NCI-H1092 treated with DMSO at 0.1 percent for 48 hours (cell line): ENCODE measurements at places on chromosomes 5 and 9.

DNA sequence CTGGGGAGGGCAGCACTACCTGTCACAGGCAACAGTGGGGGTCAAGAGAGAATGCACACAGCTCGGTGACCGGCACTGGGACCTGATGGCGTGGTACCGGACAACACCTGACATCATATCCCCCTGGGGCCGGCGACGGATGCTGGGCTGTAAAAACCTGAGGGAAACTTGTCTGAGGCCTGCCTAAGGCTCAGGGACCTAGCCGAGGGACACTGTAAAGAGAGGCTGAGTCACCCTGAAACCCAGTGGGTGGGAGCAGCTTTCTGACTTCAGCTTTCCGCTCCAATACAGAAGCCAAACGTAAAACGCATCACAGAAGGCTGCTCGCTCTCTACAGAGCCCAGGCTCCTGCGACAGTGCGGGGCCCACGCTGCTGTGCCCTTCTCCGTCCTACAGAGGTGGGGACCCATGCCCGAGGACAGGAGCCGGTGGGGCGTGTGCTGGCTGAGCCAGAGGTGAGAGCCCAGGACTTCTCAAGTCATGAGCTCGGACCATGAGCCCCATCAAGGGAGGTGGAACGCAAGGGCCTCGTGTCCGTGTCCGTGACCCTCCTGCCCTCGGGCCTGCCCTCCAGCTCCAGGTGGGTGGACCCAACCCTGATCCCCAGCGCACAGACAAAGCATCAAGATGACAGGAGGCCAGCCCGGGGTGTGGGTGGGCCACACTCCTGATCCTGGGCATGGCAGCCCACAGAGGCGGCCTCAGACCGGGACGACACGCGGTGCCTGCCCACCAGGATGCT lies 5.3 kb downstream of the RALGDS start:
- no peak for DNase-seq

- DNase-seq, result no peak
Measured at GRCh38 chr5:13932011-13932410, 12.5 kb downstream of the DNAH5 start.

GRCh38 chr9:84145780-84146179 lies 165.2 kb downstream of the RMI1 start:
- DNase-seq, result no peak

GRCh38 chr5:127577458-127577857 lies 60.0 kb downstream of the PRRC1 start:
- no peak for DNase-seq

DNA sequence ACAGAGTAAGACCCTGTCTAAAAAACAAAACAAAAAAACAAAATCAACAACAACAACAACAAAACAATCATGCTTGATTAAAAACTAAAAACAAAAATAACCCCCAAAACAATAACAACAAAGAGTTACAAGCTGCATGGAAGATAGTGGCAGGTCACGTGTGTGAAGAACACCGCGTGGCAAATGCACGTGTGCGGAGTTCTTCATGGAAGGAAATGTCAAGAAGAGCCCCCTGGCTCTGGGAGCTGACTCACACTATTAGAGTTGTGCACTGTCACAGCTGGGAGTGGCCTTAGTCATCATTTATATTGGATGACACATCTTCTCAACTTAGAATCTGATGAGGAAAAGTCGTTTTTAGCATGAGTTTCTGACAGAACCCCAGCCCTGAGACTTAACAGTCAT lies 110.5 kb downstream of the JMY start:
- no peak for DNase-seq

DNA sequence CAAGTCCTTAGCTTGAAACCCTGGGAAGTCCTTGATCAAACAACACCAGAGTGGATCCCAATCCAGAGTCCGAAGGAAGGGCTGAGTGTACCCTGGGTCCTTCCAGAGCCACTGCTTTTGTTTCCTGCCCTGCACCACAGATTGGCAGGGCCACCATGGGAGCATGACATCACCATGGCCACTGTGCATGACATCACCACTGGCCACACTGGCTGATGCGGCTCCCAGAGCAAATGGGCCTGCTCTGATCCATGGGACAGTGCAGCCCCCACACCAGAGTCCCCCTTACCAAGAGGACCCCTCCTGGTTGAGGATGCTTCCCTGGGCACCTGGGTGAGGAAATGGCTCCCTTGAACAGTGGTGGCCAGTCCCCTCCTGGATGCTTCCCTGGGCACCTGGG lies 9.9 kb downstream of the SLC6A3 start:
- no peak for DNase-seq

- DNase-seq, result no peak
Measured at GRCh38 chr9:126782053-126782388, 22.8 kb upstream of the ZBTB43 start.

DNA sequence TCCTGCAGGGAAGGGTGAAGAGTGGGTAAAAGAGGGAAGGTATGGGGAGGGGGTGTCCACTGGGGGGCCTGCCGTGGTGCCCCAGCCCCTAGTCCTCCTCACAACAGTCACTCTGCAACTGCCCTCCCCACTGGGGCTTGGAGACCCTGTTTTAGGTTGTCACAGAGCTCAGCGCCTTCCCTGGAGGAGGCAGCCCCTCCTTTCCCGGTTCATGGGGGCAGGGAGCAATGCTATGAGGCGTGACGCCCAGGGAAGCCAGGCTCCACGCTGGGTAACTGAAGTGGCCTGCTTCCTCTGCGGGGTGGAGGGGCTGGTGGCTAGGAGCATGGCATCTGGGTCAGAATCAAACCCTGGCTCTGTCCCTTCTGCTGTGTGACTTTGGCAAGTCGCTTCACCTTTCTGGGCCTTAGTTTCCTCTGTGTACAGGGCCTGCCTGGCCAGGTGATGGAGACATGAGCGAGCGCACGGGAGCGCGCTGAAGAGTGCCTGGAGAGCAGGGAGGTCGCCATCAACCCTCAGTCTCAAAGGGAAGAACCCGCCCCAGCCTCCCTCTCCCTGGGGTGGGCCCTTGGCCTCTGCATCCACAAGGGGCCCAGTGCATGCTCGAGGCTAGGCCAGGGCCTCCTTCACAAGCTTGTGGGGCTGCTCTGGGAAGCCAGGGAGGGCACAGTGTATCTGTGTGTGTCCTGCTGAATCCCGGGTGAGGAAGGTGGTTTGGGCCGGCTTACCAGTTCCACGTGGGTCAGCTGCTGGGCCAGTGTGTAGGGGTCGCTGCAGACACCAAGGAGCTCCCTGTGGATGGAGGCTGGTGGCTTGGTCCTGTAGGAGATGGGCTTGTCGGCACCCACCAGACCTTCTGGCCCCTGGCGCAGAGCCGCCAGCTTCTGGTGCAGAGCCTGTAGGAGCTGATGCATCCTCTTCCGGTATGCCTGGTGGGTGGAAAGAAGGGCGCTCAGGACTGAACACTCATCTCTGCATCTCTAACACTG lies 56.4 kb upstream of the RNF130 start:
- no peak for DNase-seq

DNA sequence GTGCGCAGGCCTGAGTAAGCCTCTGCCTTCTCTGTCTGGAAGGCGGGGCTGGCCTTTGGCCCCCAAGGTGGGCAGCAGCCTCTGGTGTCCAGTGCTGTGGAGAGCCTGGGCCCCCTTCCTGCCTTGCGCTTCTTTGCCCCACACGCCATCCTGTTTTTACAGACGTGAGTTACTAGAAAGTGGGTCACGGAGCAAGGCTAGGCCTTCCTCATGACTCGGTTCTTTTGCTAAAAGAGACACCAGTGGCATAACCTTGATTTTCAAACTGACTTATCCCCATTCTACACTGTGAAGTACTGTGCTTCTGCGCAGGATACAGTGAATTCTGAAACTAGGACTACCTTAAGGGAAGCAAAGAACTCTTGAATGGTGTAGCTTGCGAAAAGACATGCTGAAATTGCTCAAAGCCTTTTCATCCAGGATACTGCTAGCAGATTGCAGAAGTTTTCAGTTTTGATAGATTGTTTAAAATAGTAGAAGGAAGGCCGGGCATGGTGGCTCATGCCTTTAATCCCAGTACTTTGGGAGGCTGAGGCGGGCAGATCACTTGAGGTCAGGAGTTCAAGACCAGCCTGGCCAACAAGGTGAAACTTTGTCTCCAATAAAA lies 7.2 kb downstream of the ROPN1L start:
- DNase-seq, result no peak

DNA sequence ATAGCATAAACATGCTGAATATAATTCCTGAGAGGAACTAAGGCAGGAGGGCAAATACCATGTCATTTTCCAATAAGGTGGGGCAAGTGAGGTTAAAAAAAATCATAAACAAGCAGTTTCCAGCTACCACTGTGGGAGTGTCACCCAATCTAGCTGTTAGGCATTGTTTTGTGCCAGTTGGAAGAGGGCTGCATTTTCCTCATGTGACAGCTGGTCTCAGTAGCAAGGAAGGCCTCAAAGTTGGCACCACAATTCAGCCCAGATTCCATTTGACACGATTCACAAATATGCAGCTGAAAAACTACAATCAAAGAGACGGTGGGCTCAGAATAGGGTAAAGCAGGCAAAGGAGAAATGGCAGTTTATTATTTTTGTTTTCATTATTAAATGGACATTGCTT lies 636.1 kb downstream of the KIF4B start:
- DNase-seq, result no peak

- DNase-seq, result no peak
Measured at GRCh38 chr9:89680547-89681467, 76.0 kb downstream of the GADD45G start.

DNA sequence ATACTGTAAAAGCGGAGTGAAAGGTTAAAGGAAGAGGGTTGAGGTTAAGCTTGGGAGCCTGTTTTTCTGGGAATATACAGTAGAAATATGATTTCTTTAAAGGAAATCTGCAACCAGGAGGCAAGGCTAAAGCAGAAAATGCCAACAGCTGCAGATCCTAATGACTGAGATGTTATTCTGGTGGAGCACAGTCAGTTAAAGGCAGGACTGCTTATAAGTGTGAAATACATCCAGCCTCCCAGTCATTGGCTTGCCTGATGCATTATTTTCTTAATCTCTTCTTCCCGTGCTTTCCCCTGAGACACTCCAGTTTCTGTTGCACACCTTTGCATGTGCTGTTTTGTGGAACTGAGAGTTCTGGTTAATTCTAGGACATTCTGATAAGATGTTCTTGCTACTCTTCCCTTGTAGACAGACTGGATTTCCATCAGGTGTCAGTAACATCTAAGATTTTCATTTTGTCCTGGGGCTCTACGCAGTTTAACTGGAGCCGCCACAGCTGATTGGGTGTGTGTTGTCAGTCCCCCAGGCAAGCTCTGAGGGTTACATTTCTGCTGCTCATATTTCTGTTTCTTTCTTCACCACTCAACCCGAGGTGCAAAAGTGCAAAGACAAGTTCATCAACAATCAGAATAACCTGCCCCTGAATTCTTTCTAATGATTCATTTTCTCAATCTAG lies 44.4 kb downstream of the CAST start:
- DNase-seq, result no peak

DNA sequence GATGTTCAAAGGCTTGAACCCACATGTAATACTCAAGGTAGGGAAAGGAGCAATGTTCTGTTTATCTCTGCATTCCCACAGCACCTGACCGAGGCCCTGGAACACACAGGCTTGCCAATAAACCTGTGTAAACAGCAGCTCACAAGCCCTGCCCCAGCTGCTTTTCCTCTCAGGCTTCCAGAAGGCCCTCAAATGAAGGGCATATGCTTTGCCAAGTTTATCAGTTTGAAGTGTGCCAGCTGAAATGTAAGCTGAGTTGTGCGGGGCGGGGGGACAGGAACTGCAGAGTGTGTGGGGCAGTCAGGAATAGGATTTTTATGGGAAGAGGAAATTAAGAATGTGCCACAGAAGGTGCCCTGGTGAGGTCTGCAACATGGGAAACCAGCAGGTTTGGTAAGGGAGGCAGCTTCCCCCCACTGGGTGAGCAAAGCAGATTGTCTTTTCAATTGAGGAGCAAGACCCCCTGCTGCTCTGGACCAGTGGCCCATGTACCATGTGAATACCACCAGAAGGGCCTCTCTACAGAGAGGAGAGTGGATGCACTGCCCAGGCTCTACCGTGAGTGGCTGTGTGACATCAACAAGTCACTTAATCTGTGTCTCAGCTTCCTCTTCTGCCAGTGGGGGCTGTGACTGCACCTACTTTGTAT lies 194.8 kb downstream of the SPOCK1 start:
- DNase-seq, result peak; percentile 97

- no peak for DNase-seq
Measured at GRCh38 chr5:36334315-36334714, 32.6 kb upstream of the RANBP3L start.

GRCh38 chr5:72246954-72247442 lies 73.0 kb downstream of the MRPS27 start:
- no peak for DNase-seq

DNA sequence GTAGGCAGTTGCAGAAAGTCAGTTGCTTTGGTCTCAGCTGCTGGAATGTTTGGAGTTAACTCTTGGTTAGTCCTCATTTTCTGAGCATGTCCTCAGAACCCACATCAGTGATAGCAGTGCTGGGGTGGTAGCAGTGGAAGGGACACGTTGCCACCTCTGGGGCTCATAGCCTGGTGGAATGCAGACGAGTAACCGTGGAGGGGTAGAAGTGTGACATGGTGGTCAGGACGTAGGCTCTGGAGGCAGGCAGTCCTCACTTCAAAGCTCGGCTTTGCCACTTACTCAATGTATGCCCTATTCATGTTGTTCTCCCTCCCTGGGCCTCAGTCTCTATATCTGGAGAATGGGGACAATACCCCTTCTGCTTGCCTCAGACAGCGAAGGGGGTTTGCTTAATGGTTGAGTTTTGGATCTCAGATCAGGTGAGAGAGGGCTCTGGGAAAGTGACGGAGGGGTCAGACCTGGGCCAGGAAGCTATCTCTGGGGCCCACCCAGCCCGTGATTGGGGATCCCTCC lies 62.8 kb downstream of the RGS3 start:
- DNase-seq, result no peak

DNA sequence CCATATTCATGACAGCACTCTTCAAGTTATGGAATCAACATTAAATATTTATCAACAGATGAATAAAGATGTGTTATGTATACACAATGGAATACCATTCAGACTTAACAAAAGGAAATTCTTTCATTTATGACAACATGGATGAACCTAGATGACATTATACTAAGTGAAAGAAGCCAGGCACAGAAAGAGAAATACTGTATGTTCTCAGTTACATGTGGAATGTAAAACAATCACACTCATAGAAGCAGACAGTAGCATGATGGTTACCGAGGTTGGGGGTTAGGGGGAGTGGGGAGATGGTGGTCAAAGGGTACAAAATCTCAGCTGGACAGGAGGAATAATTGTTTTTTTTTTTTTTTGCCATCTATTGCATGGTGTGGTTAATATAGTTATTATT lies 431.9 kb downstream of the DMAC1 start:
- no peak for DNase-seq

GRCh38 chr5:126138281-126138931 lies 284.8 kb upstream of the GRAMD2B start:
- DNase-seq, result no peak

GRCh38 chr5:112475747-112476365 lies 56.8 kb upstream of the EPB41L4A start:
- no peak for DNase-seq
